ENCODE measurements at places on chromosomes 6 and 20. TPM values are rescaled to one million over a fixed set of nuclear protein-coding genes. Genes with fewer than 3 reads are reported as not detected.

DNA sequence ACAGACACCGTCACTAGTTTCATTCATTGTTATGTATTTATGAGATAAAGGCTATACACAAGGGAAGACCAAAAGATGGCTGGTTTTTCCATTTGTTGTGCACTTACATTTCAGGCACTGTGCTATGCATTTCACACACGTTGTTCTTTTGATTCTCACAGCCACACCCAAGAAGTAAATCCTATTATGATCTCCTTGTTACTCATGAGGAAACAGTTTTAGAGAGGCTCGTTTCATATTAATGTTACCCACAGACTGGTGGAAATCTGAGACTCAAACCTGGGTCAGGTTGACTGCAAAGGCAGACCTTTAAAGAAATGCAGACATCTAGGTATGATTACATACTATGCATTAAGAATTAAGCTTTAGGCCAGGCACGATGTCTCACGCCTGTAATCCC, 34.9 kb downstream of the SHLD1 start:
- H3K27ac ChIP-seq: peak overlapping the region; percentile 50
- no peak for DNase-seq
- H3K27me3 ChIP-seq: no peaks in the 10 kb centered on the region
- H3K4me3 ChIP-seq: no peak overlapping the region
- H3K4me1 ChIP-seq: peaks cover 56% of the 10 kb centered on the region

- no peak overlapping the region for H3K4me3 ChIP-seq
- H3K4me1 ChIP-seq: no peaks in the 10 kb centered on the region
- no peaks in the 10 kb centered on the region for H3K36me3 ChIP-seq
- peak; percentile 76 for DNase-seq
These were observed 150.5 kb upstream of the PRSS16 start for GRCh38 chr6:27096834-27097511.

DNA sequence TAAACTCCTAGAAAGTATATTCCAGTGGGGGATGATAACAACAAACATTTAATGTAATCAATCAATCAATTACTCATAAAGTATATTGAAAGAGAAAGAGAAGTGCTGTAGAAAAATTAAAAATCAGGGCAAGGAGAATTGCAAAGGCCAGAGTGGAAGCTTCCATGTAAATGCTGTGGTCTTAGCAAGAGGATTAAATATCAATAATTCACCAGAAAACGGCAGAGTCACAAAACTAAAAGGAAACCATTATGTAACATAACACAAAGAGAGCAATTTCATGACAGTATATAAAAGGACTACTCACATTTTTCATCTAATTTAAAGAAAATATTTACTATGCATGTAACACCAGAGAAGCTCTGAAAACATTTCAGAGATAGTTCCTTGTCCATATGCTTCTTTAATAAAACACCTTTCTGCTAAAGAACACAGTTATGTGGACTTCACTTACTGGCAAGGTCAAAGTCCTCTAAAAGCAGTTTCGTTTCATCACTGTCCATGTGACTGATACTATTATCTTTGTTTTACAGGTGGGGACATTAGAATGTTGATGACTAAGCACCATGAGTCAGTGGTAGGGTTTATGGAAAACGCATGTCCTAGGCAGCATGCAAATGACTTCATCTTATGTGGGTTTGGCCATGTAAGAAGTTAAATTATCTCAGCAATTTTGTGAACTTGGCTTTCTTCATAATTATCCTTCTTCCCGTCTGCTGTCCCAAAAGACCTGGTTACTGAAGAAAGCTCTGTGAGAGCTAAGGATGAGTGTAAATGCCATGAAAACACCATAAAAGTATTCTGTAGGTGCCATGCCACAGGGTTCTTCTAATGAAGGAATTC, 185.8 kb upstream of the TENT5A start:
- H3K27me3 ChIP-seq: no peaks in the 10 kb centered on the region
- no peaks in the 10 kb centered on the region for H3K36me3 ChIP-seq
- peak; percentile 29 for DNase-seq
- H3K27ac ChIP-seq: no peak overlapping the region

DNA sequence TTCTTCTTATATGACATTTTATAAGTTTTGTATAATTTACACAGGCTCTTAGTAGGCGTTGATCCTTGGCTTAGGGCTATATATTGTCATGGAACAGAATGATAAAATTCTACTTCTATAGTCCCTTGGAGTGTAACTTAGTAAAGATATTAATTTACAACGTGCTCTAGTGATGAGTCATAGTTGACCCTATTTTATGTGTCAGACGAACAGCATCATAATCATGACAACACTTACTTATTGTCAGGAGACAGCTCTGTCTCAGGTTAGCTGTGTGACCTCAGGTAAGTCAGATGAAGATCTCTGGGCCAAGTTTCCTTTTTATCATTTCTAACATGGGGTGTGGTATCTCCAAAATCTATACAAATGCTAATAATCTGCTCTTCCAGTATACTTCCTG, 473.5 kb downstream of the UTRN start:
- H3K4me1 ChIP-seq: peaks cover 8% of the 10 kb centered on the region
- DNase-seq: no peak
- no peak overlapping the region for H3K27ac ChIP-seq
- no peaks in the 10 kb centered on the region for H3K36me3 ChIP-seq
- no peak overlapping the region for H3K4me3 ChIP-seq

DNA sequence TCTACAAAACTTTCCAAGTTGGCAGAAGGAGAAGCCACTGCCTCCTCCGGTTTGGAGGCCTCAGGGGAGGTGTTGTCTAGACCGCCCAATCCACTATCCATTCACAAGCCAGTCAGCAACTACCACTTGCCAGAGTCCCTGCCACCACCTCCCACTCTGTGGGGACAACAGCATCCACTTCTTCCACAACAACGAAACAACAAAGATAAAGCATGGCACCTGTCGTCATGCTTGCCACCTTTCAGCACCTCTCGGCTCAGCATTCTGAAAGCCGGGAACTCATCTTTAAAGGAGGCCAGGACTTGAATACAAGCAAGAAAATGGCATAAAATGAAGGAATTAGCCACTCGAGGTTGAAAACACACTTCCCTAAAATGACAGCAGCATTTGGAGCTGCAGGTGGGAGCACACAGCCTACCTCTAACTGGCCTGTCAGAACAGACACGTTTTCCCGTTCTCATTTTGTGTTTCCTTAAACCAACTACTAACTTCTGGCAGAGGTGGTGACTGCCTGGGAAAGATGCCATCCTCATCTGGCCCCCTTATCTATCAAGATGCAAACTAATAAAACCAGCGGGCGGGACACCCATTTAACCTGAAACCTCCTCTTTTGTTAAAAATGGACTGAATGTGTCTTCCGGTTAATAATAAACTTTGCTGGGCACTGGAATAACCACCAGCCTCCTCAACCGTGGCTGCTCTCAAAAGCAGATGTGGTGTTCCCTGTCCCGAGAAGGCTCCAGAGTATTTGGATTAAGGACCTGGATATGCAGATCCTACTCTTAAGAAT, 21.7 kb downstream of the YTHDF1 start:
- H3K36me3 ChIP-seq: no peaks in the 10 kb centered on the region
- H3K4me1 ChIP-seq: peaks cover 10% of the 10 kb centered on the region
- H3K27me3 ChIP-seq: no peaks in the 10 kb centered on the region
- H3K4me3 ChIP-seq: no peak overlapping the region
- DNase-seq: no peak

Gene ENPP5
- 4.8 TPM for total RNA-seq

Gene KCNQ5
- 0.06 TPM for total RNA-seq

Gene VSTM2L
- total RNA-seq: 1.9 TPM

Data from pancreas (tissue), 10 donors.